EL (cell line): ENCODE measurements at places on chromosomes 6 and 20.
A peak's percentile ranks its signal among the peaks of the same experiment; 100 is the strongest.

- DNase-seq: no peak
These were observed 11.6 kb upstream of the ARMC12 start for GRCh38 chr6:35725081-35725708.

DNA sequence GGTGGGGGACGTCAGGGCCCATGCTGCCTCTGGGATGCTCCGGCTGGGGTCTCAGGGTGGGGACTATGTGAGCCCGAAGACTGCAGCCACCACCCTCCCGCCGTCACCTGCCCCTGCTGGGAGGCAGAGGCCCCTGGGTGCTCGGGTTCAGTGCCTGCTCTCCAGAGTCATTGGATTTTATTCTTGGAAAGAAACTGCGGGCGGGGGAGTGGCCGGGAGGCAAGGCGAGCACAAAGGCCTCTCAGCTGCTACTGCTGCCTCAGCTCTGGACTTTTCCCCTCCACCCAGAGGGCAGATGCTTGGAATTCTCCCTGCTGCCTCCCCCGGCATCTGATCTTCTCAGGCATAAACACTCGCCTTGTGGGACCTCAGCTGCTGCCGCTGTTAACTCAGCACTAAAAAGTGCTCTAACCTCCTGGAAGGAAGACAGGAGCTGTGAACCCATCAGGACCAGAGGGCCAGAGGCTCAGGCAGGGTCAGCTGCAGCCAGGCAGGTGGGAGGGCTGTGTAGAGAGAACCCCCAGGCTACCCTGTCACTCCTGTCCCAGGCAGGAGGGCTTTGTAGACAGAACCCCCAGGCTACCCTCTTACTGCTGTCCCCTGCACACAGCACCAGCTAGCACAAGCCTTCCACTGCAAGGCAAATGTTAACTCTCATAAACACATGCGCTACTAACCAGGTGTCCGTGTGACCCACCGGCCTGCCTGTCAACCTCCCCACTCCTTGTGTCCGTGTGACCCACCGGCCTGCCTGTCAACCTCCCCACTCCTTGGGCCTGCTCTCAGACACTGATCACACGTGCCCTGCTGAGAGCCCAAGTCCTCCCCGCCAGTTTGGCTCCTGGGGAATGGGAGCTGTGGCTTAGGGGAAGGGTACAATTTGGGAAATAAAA lies 9.4 kb upstream of the FRMD1 start:
- peak; percentile 37 for DNase-seq

DNA sequence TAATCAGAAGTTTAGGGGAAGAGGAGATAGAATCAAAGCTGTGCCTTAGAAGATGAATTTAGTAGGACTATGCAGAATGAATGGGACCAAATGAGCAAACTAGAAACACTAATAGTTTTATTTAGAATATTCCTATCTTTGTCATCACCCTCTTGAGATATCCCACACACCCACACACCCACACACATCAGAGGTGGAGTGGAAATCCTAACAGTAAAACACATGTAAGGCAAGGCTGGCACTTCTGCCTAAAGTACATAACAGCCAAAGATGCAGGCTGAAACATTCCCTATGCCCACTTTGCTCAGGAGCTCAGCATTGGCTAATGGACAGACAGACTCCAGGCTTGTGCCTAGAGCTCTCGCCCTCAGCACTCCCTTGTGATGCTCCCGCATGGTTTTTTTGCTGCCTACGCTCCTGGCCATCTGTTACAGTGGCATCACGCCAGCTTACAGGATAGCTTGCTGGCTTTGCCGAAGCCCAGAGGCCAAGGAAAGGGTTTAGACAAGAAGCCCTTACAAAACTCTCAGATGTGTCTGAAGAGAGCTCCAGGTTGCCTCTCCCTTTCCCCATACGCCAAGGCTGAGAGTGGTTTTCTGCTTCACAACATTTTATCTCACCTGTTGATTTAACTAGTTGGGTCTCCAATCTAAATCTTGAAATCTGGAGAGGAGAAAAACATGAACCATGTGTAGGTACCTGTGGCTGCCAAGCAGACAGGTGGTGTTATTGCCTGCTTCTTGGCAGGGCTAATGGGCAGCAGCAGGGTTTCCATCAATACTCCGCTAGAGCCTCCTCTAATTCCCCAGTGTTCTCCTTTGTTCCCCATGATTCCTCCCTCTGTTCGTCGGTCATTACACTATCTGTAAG lies 282.6 kb upstream of the ID4 start:
- no peak for DNase-seq

DNA sequence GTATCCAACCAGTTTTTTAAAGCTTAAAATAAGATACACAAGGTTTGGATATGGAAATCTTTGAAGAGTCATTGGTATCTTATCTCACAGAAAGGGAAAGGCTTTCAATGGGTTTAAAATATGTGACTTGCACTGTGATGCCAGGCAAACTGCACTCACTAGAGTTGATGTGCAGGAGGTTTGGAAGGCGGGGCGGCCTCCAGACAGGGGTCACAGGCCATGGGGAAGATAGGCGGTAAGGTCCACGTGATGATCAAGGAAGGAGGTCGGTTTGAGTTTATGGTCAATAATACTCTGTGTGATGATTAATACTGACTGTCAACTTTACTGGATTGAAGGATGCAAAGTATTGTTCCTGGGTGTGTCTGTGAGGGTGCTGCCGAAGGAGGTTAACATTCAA lies 9.5 kb upstream of the RAMACL start:
- no peak for DNase-seq

- peak; percentile 36 for DNase-seq
These were observed 38.0 kb downstream of the ELOVL2 start for GRCh38 chr6:11006061-11006460.

DNA sequence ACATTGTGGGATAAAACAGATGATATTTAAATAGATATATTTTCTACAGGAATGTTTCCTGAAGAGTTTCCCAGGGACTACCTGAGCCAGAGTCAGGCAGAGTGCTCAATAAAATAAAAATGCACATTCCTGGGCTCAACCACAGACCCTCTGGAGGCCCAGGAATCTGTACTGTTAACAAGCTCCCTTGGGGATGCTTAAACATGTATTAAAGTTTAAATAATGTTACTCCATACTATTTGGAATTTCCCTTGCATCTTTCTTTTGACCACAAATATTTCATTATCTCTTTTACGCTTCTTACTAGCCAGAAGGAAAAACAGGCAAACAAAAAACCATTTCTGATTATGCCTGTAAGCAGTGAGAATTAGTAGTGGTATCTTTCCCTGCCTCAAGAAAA lies 42.3 kb downstream of the GPR63 start:
- peak; percentile 29 for DNase-seq

DNA sequence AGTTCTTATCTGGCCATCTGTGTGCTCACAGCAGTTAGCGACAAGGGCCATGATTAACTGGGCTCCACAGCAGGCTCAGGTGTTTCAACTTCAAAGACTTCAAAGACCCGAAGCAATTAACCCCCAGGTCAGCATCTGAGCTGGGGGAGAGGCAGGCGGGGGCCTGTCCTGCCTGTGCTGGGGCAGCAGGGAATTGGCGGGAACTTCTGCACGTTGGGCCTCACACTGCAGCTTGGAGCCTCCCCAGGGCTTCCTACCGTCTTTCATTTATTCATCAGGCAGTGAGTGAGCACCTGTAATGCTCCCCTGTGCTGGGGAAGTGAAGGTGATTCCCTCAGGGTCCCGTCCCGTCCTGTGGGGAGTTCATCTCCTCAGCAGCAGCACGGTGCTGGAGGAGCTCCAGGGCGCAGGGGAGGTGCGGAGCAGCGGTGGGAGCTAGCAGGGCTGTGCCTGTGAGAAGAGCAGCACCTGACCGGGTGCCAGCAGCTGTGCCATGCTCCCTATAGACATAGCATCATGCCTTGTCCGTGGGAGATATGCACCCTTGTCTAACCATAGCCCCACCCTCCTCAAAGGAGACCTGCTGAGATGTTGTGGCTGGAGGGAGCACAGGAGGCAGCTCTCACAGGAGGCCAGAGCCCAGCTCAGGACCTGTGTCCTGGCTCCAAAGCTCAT lies 51.8 kb upstream of the FRMD1 start:
- DNase-seq: no peak

GRCh38 chr6:33543116-33543515 lies 37.0 kb downstream of the BAK1 start:
- DNase-seq: no peak

DNA sequence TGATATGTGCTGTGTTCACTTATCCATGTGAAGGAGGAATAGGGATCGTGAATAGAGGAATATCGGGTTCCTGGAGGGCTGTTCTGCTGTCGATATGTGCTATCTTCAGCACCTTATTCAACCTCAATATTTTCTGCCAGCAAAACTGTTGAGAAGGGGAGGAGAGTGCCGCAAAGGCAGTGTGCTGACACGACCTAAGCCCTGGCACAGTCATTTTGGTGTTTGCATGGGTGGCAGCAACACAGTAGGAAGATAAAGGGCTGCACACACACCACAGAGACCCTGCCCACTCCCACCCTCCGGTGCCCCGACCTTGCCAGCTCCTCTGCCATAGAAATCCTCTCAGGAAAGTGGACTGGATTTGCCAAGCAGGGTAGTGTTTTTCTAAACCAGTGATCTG lies 47.0 kb downstream of the ZDHHC14 start:
- DNase-seq: no peak
